Purkinje cell (primary cell): ENCODE measurements at places on chromosomes 3 and 15. TPM values are rescaled to one million over a fixed set of nuclear protein-coding genes. Genes with fewer than 3 reads are reported as not detected.

Gene ABHD10
- 49.7 and 50.9 TPM in 2 replicates for polyA plus RNA-seq

Gene CCR5
- not detected in 2 replicates for polyA plus RNA-seq

Gene THRB
- polyA plus RNA-seq, result 5.6 and 14.8 TPM in 2 replicates

Gene MED12L
- 3.2 and 8.0 TPM in 2 replicates for polyA plus RNA-seq

Gene RAD51
- polyA plus RNA-seq, result 2.2 TPM in 1 of 2 replicates, not detected in the other

Gene SAMMSON
- polyA plus RNA-seq, result not detected in 2 replicates

Gene UCN2
- not detected in 2 replicates for polyA plus RNA-seq

Gene GPR27
- 32.3 and 42.7 TPM in 2 replicates for polyA plus RNA-seq

Gene SYNPR
- 8.6 and 36.9 TPM in 2 replicates for polyA plus RNA-seq

Gene SI
- not detected in 2 replicates for polyA plus RNA-seq

Gene CHRNA7
- 1.7 TPM in 1 of 2 replicates, not detected in the other for polyA plus RNA-seq

Gene OR5AC2
- not detected in 2 replicates for polyA plus RNA-seq

Gene GOLGA6B
- not detected in 2 replicates for polyA plus RNA-seq

Gene TP63
- not detected in 2 replicates for polyA plus RNA-seq

Gene SOX14
- polyA plus RNA-seq, result not detected in 2 replicates

Gene FANCD2OS
- not detected in 2 replicates for polyA plus RNA-seq

Gene TJP1
- 11.2 and 15.6 TPM in 2 replicates for polyA plus RNA-seq

Gene MKRN2OS
- 4.0 TPM in 1 of 2 replicates, not detected in the other for polyA plus RNA-seq

Gene PRKCD
- 25.2 and 32.6 TPM in 2 replicates for polyA plus RNA-seq

Gene SMAD3
- polyA plus RNA-seq, result 3.3 and 3.5 TPM in 2 replicates

Gene RTP3
- polyA plus RNA-seq, result not detected in 2 replicates

Gene CTSH
- polyA plus RNA-seq, result 3.6 and 13.2 TPM in 2 replicates

Gene ECE2
- 1.2 and 3.1 TPM in 2 replicates for polyA plus RNA-seq

Gene P2RY1
- 6.2 and 11.5 TPM in 2 replicates for polyA plus RNA-seq

Gene SMC4
- 32.9 and 50.9 TPM in 2 replicates for polyA plus RNA-seq

Gene CAMKV
- polyA plus RNA-seq, result 0.11 and 22.0 TPM in 2 replicates

Gene LEKR1
- polyA plus RNA-seq, result 0.15 and 1.7 TPM in 2 replicates

Gene LMLN
- 7.8 and 9.8 TPM in 2 replicates for polyA plus RNA-seq

Gene MAGI1
- 10.8 and 16.4 TPM in 2 replicates for polyA plus RNA-seq

Gene CACNA1D
- 1.9 and 3.1 TPM in 2 replicates for polyA plus RNA-seq

Gene RPLP1
- polyA plus RNA-seq, result 725 and 777 TPM in 2 replicates

Gene CLN6
- 0.31 and 0.45 TPM in 2 replicates for polyA plus RNA-seq

Gene FGF7
- 0.94 and 2.0 TPM in 2 replicates for polyA plus RNA-seq

Gene TRH
- 0.40 TPM in 1 of 2 replicates, not detected in the other for polyA plus RNA-seq

Gene CRYGS
- polyA plus RNA-seq, result 1.8 and 3.2 TPM in 2 replicates

Gene LMAN1L
- not detected in 2 replicates for polyA plus RNA-seq

Gene PTH1R
- polyA plus RNA-seq, result 2.5 and 3.0 TPM in 2 replicates

Gene CHL1
- 25.2 and 62.3 TPM in 2 replicates for polyA plus RNA-seq

Gene TAMM41
- polyA plus RNA-seq, result 16.1 and 35.9 TPM in 2 replicates

Gene ITPKA
- 44.5 and 59.6 TPM in 2 replicates for polyA plus RNA-seq

Gene SLC2A2
- polyA plus RNA-seq, result 0.09 TPM in 1 of 2 replicates, not detected in the other

Gene ISL2
- polyA plus RNA-seq, result not detected in 2 replicates

Gene MFAP1
- polyA plus RNA-seq, result 18.5 and 20.9 TPM in 2 replicates

Gene GORASP1
- polyA plus RNA-seq, result 19.8 and 20.4 TPM in 2 replicates

Gene DOCK3
- polyA plus RNA-seq, result 8.6 and 12.0 TPM in 2 replicates

Gene SAMD7
- not detected in 2 replicates for polyA plus RNA-seq

Gene RASGRF1
- polyA plus RNA-seq, result 42.9 and 50.3 TPM in 2 replicates
